SK-MEL-5 (cell line): ENCODE measurements at places on chromosomes 5 and 9.

DNA sequence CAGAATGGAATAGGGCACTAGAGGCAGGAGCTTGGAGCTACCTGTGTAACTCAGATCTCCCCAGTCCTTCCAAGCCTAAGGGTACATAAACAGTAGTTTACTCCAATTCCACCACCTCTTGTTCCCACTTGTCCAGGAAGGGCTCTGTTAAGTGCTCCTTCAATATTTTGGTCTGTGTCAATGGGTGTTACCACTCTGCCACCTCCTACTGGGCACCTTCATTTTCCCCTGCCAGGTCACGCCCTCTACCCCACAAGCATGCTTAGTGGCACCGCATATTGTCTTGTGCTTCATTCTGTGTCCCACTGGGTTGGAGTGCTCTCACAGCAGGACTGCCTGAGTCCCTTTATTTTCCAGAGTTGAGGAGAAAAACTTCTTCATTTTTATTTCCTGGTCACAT lies 459.8 kb downstream of the ARHGEF28 start:
- DNase-seq = no peak

- no peak for DNase-seq
Observed at GRCh38 chr5:91390268-91390667, 7.2 kb upstream of the ARRDC3 start.

DNA sequence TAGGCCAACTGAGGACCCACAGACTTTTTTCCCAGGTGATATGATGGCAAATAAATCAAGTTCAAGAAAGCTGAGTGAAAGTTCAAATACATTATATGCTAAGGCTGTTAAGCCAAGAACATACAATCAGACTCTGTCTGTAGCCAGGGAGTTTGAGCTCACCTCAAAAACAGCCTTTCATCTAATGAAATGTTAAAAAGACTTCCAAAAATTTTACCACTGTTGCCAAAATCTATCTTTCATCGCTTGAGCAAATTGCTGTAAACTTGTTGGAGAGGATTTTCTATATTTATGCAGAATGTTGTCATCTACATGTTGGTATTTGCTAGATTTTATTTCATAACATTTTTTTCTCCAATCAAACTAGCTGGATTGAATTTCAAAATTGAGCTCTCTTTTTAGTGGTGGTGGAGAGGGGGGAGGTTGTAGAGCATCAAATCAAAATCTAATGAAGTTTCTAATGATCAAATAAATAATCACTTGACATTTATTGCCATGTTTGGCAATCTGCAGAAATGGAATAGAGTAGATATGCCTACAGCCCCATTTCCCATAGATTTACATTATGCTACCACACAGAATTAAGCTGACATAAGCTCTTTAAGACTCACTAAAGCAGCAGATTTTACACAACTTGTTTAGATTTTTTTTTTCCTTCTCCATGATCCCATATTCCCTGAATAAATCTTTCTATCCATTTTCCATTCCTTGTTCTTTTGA lies 828.9 kb upstream of the ZNF608 start:
- no peak for DNase-seq

- DNase-seq = no peak
Observed at GRCh38 chr9:108676355-108676754, 179.4 kb downstream of the ACTL7B start.

DNA sequence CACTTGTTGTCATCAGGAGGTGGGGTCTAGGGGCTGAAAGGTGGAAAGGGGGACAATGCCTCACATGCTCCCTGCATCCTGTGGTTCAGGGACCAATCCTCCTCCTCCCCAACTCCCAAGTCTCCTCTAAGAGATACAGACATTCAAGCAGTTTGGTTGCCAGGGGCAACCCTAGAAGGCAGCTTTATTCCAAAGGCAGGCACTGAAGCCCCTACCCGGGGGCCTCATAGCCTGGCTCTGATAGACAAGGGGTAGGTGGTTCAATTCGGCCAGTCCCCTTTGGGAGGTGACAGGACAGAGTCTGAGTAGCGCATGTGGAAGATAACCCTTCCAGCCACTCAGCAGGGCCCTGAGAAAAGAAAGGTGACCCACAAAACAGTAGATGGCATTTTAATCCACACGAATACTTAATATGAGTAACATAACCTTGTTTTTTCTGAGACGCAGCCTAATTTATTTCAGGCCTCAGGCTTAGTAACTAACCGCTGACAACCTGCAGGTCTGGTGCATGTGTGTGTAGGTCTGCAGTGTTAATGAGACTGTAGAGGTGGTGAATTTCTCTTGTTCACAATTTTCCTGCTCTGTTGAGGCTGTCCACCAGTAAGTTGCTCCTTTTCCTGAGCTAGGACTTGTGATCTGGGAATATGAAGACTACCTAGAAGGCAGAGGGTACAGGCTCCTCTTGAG lies 31.3 kb upstream of the HSPA9 start:
- DNase-seq = no peak

DNA sequence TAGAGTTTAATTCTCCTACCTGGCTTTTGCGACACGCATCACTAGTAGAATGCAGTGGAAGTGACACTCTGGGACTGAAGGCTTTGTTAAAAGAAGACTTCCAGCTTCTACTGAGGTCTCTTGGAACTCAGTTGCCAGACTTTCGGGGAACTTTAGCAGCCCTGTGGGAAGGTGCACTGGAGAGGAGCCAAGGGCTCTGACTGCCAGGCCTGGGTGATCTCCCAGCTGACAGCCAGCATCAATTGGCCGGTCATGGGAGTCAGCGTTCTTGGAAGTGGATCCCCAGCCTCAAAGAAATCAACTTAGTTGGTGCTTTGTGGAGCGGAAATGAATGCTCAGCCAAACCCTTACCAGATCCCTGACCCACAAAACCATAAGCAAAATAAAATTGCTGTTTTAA lies 87.1 kb downstream of the OSTF1 start:
- no peak for DNase-seq

DNA sequence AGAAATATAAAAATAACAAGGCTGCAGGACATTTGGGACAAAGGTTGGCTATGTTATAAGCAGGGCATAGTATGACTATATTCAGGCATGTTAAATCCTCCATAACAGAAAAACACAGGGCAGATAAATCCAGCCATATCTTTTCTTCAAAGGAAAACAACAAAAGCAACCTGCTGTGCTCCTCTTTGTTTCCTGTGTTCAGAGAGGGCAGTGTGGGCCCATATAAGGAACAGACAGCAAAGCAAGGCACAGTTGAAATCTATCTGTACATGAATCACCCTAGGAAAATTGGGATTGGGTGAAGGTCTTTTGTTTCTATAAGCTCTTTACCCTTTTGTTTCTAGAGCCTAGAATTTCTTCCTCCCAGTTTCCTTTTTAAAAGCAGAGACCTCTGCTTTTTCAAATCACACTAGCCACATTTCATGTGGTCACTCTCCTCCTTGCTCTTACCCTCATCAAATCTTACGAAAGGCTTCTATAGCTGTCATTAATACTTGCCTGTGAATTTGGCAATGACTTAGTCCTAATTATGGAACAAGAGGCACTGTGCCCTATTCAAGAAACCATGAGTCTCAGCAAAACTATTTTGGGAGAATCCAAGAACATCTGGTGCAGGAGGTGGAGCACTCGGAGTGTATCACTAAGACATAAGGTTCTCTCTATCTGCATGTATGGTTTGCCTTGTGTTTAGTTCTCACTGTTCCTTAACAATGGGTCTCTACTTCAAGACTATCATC lies 1.8 kb downstream of the GZMA start:
- DNase-seq = no peak

DNA sequence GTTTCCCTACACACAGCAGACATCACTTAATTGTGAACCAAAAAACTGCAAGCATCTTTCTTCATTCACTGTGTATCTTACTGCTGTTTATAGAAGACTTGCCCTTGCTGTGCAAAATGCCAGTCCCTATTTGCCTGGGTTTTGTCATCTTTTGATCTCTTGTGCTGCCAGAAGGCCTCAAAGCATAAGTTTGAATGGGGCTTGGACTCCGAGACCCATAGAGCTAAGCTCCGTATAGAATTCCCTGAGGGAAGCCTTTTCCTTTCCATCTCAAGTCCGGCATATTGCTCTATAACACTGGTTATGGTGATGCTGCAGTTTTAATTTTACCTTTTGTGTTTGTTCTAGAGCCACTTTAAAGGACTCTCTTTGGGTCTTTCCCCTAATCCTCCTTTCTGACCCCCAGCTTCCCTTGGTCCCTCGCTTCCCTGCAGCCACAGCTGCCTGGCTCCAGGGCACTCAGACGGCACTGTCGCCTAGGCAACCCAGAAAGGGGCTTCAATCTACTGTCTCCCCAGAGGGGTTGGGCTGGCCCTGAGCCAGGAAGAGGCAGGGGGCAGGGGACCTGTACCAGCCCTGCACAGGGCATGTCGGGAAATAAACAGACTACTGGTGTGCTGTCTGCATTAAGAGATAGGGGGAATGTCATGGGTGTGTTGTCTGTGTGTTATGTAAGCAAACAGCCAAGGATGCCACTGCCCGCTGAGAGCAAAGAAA lies 73.4 kb upstream of the MELK start:
- DNase-seq = no peak

- DNase-seq = no peak
Observed at GRCh38 chr9:73180403-73180802, 28.7 kb downstream of the ANXA1 start.

GRCh38 chr5:143843461-143843860 lies 31.5 kb downstream of the HMHB1 start:
- DNase-seq = no peak

GRCh38 chr5:168752416-168753190 lies 173.4 kb upstream of the PANK3 start:
- DNase-seq = no peak

- DNase-seq = no peak
Observed at GRCh38 chr5:36646100-36646499, 39.7 kb downstream of the SLC1A3 start.

DNA sequence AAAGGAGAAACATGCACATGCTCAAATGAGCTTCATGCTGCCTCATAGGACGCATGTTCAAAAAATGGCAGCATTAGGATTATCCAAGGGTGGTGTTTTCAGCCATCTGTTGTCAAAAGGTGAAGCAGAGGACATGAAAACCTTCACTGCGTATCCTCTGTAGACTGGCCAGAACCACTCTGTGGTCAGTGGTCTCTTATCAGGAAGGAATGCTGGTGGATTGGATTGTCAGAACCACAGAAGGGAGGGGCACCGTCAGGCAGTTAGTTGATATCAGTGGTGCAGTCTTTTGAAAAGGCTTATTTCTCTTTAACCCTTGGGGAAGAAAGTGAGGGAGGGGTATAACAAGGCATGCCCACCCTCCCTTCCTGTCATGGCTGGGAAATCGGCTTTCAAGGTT lies 100.1 kb downstream of the FBXL7 start:
- DNase-seq = no peak

- DNase-seq = peak; percentile 37
Observed at GRCh38 chr5:154190595-154191304, at the start of gene GALNT10. Gene GALNT10 (plus strand): TSS chr5:154190733. CDS start chr5:154190867, 134 bp downstream.
